ENCODE measurements at places on chromosomes 7 and 10.

DNA sequence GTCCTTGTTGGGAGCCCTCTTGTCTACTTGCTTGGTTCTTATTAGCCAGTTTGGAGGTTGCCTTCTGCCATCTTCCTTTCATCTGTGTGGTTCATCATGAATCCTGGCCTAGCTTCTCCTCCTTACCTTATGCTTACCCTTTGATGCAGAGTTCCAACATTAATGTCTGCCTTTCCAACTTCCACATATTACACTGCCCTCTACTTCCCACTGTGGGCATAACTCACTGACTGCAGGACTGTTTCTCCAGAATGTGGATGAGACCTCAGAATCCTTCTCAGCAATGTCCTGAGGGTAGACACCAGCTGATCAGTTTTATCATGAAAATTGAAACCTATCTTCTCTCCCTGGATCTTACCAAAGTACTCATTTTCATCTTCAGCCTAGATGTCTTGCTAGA lies 491.0 kb downstream of the LRMDA start:
- DNase-seq, result no peak

GRCh38 chr10:98262571-98262970 lies 5.4 kb downstream of the LOXL4 start:
- no peak for DNase-seq

DNA sequence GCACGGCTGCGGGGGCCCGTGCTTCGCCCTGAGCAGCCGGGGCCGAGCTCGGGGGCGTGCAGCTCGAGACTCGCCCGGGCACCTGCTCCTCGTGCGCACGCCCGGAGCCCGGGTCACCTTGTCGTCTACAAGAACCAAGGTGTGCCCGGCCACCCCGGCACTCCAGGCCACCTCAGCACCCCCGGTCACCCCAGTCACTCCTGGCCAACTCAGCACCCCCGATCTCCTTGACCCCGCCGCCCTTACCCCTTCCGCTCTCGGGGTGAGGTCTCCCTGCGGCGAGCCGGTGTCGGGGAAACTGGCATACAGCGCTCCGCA lies 268 bp upstream of the IGFBP3 start:
- no peak for DNase-seq

DNA sequence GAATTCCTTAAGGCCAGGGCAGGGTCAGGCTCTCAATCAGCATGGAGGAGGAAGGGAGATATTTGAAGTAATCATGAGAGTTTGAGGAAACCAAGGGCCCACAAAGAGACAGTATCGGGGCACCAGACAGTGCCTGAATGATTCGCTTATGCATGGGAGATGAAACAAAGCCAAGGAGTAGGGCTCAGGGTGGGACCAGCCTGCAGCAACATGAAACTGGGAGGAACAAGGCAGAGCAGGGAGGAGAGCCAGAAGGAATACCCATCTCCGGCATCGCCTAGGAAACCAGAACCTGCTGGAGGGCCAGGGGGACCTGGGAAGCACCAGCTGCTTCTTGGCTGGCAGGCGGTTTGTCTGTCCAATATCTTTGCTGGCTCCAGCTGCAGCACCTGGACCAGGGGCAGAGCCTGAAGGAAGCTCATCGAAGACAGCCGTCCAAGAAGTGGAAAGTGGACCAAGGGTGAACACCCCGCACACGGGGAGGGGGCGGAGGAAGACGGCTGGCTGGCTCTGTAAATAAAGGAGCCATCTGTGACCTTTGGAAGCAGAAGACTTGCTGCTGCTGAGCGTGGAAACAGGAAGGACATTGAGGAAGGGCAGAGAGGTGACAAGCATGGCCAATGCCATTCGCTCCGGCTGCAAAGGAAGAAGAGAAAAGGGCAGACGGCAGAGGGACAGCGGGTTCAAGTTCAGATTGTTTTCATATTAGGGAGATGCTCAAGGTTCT lies 34.4 kb upstream of the ECHDC3 start:
- DNase-seq, result no peak

DNA sequence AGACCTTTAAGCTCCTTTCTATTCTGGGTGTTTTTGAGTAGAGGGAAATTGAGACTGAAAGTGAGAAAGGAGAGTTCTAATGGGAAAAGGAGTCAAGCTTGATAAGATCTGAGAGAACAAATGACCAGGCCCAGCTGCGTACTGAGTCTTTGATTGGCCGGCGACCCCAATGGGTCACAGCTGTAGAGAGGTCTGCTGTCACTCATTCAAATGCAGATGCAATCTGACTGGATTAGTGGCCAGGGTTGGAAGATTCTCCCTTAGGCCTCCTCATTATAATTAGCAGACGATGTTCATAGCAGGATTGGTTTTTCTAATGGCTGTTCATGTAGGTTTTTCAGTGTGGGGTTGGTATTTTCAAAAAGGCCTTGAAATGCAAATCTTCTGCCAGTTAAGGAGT lies 127.2 kb upstream of the SLC25A13 start:
- DNase-seq, result no peak

DNA sequence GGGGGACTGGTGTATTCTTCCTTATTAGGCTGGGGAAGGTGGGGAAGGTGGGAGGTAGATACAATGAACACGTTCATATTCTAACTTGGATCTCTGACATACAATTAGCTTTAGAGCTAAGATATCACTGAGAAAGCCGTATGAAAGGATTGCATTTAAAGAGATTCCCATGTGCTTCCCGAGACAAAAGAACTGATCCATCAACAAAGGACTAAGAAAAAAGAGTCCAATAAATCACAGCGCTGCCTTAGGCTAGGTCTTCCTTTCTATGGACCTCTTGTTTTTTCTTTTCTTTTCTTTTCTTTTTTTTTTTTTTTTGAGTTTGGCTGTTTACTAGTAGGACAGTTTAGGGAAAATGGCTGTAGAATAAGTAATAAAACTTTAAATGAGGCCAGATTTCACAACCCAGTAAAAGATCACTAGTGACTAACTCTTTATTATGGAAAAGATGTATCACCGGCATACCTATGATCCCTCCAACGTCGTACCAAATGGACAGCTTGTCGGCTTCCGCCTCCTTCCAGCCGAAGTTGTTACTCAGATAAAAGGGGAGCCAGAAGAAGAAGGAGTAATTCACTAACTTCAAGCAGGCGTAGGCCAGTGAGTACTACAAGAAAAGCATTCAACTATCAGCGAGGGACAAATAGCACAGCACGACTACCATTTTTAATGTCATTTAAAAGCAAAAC lies 50.0 kb downstream of the SLC37A3 start:
- DNase-seq, result no peak

- DNase-seq, result no peak
Observed at GRCh38 chr7:23925088-23925487, 215.1 kb downstream of the STK31 start.

GRCh38 chr7:29495653-29496052 lies 68.0 kb upstream of the PRR15 start:
- DNase-seq, result no peak

- no peak for DNase-seq
Observed at GRCh38 chr10:20004087-20004523, 187.9 kb downstream of the PLXDC2 start.

- DNase-seq, result no peak
Observed at GRCh38 chr10:94069884-94070283, 76.2 kb downstream of the PLCE1 start.

GRCh38 chr10:100364735-100365391 lies 17.8 kb downstream of the SCD start:
- DNase-seq, result no peak

GRCh38 chr10:104300002-104300735 lies 31.2 kb downstream of the GSTO2 start:
- no peak for DNase-seq
